ENCODE measurements at places on chromosomes 2 and 18.

- DNase-seq: no peak
These were observed 158.0 kb upstream of the KLHL14 start for GRCh38 chr18:32930695-32931301.

- DNase-seq: no peak
These were observed 218.0 kb downstream of the DLGAP1 start for GRCh38 chr18:4236940-4237663.

GRCh38 chr18:48968412-48969215, 17.8 kb upstream of the SMAD7 start:
- DNase-seq: no peak

- DNase-seq: no peak
These were observed 649.9 kb upstream of the FANCL start for GRCh38 chr2:58890865-58891525.

DNA sequence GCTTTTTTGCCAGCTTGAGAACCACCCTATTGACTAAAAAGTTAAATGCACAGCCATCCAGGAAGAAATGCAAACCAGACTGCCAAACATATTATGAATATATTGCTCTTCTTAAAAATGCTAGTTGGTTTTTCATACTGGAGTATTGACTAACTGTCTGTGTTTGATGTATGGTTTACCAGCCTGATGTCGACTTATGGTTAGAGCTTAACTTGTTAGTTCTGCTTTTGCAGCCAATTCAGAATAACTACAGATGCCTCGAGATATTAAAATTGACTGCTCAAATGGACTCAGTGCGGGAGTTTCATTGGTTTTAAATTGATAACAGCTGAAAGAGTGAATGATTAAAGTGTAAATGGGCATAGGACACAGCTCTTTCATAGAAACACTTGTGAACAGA, 369.8 kb downstream of the ARHGAP15 start:
- no peak for DNase-seq

- peak; percentile 74 for DNase-seq
These were observed 38.9 kb upstream of the LDLRAD4 start for GRCh38 chr18:13179566-13180113.

DNA sequence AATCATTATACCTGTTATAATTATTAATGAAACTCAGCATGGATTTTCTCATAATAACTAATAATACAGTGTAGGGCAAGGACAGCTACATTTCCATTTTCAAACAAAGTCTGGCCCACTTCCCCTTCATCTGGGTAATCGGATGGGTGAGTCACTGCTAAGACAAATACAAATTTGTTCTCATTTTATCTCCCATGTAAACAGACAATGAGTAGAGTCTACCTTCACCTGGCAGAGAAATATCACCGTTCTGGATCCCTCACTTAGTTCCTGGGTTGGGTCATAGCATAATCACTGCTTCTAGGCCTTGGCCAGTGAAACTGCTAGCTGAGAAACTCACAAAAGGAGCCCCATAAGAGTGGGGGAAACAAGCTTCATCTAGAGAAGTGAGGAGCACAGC, 9.2 kb downstream of the CNTNAP5 start:
- DNase-seq: no peak

GRCh38 chr2:29715655-29716054, 205.7 kb downstream of the ALK start:
- no peak for DNase-seq

DNA sequence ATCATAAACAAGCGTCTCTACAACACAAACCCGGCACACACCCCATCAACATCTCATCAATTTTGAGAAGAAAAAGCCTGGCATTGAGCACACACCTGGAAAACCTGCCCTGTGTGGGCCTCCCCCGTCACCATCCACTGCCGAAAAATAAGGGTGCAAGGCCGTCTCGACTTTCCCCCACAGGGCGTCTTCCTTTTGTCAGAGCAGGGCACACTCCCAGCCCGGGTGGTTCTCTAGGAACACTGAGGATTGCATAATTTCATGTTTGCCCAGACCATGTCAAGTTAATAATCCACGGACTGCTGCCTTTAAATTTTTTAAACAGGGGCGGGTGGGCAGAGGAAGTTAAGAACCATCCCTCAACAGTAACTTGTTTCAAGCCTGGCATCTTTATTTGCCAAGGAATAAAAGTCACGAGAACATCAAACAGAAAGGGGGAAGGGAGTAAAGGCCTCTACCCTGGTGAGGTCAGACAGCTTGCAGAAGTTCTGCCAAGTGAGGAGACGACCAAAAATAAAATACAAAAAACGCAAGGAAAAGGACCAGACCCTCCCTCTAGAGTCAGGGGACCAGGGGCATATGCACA, 2.1 kb downstream of the TFCP2L1 start:
- peak; percentile 74 for DNase-seq

GRCh38 chr2:73020657-73021370, 50.7 kb downstream of the SFXN5 start:
- no peak for DNase-seq

DNA sequence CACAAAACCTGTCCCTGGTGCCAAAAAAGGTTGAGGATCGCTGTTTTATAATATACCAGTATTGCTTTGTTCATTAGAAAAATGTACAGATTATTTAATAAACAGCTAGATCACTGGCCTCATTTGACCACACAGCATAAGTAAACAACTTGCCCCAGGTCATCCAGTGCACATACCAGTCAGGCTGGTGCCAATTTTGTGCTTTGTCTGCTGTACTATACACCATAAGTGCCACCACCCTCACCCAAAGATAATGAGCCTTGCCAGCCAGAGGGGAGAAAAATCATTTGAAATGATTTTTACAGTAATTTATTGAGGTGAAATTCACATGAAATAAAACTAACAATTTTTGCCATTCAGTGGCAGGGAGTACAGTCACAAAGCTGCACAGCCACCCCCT, 202.2 kb upstream of the TWIST2 start:
- no peak for DNase-seq

DNA sequence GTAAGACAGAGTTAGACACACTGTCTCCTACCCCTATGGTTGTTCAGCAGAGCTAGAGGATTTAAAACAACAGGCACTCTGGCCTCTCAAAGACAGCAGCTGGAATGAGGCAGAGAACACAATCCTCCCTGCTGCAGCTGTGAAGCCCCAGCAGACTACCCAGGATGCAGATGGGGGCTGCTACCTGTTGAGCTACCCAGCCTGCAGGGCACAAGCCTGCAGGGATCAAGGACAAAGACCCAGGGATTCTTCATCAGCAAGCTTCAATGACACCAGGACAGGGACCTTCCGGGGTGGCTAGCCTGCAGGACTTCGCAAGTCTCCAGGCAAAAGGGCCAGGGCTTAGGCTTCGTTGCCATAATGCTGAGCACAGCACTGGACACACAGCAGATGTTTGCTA, 27.2 kb downstream of the GALNT14 start:
- no peak for DNase-seq

- no peak for DNase-seq
These were observed 17.3 kb downstream of the PDCD1 start for GRCh38 chr2:241841181-241842066.

DNA sequence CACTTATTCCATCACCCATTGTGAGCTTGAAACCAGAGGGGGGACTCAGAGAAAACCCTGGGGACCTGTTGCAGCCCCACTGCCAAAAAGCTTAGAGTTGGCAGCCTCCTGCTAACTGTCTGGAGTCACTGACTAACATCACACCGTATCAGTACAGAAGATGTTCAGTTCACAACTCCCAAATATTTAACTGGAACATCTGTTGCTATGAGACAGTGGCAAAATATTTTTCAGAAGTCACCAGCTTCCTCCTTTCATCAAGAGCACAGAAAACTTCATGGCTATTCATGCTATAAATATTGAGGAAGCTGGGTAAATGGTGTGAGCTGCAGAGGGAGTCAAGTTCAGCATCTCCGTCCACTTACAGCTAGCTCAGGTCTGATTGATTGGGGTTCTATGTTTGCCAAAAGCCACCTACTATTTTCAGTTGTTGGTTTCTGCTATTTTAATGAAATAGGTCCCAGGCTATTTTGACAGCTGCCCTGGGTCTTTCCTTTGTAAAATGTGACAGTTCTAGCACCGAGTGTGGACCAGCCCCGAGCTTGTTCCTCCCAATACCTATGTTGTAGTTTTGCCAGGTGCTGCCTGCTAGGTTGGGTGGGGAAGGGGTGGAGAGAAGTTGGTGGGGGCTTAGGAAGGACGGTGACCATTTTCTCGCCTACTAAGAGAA, 9.8 kb downstream of the TUBB6 start:
- no peak for DNase-seq

- DNase-seq: no peak
These were observed 53.0 kb downstream of the TRIP12 start for GRCh38 chr2:229868794-229869193.

DNA sequence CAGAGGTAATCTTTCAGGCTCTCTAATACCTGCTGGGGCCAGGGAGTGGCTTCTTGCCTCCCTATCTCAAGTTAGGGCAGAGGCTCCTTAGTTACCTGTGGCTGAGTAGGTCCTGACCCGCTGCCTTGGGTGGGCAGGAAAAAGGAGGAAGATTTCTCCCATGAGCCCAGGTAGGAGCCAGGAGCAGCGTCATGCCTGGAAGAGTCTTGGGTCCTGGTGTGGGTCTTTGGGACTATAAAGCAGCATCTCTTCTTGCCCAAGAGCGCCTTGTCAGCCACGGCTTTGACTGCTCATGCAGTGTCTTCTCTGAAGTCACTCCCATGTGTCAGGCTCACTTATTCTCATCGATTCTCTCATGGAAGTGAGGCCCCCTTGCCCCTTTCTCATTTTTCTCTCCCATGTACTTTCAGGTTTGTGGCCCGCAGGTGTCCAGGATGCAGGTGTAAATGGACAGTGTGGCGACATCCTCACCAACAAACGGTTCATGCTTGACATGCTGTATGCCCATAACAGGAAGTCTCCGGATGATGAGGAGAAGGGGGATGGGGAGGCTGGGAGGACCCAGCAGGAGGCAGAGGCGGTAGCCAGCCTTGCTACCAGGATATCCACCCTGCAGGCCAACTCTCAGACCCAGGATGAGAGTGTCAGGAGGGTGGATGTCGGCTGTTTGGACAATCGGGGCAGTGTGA, 111.2 kb downstream of the TPGS2 start:
- no peak for DNase-seq

DNA sequence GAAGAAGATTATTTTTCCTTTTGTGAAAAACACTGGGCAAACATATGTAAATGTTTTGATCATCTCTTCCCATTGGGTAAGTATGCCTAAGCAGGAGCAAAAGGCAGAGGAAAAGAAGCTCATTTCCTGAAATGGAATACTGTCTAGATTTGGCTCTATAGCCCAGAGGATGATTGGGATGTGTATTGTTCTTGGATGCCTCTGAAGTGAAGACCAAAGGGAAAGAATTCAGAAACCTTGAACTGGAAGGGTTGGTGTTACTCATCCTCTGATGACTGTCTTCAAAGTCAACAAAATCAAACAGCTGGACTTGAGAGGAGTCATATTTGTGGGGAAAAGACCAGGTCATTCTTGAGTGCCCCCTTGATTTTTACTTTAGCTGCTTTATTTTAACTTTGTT, 112.6 kb upstream of the NT5C1B start:
- DNase-seq: no peak

GRCh38 chr18:46262856-46263255, 158.7 kb downstream of the HAUS1 start:
- no peak for DNase-seq

- no peak for DNase-seq
These were observed 49.7 kb downstream of the RASGRP3 start for GRCh38 chr2:33526132-33526531.

GRCh38 chr2:200850512-200851256, 13.8 kb downstream of the CLK1 start:
- no peak for DNase-seq

DNA sequence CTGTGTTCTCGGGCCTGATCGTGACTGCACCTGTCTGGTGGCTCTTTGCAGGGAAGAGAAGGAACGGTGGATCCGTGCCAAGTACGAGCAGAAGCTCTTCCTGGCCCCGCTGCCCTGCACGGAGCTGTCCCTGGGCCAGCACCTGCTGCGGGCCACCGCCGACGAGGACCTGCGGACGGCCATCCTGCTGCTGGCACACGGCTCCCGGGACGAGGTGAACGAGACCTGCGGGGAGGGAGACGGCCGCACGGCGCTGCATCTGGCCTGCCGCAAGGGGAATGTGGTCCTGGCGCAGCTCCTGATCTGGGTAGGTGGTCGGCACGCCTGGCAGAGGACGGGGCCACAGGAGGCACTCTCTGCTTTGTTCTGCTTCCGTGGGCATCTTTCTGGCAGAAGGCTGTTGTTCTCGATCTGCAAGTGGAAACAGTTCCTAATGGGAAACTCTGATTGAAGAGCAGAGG, 48.0 kb downstream of the GBX2 start:
- no peak for DNase-seq

- no peak for DNase-seq
These were observed 45.8 kb downstream of the LDLRAD4 start for GRCh38 chr18:13264091-13265007.

DNA sequence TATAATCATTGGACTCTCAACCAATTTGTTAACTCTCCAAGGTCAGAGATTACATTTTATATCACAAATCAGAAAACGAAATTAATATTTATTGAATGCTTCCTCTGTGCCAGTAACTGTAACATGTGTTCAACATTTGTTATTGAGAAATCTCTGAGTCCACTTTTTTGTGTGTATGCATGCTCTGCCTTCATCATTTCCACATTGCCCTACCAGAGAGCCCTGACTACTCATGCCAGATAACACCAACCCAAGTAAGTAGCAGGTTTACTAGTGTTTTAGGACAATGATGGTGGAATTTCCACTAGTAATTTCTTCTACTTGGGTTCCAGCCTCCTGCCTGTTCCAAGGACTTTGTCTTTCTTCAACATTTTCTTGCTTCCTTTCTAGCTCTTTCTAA, 14.2 kb upstream of the FAP start:
- no peak for DNase-seq

DNA sequence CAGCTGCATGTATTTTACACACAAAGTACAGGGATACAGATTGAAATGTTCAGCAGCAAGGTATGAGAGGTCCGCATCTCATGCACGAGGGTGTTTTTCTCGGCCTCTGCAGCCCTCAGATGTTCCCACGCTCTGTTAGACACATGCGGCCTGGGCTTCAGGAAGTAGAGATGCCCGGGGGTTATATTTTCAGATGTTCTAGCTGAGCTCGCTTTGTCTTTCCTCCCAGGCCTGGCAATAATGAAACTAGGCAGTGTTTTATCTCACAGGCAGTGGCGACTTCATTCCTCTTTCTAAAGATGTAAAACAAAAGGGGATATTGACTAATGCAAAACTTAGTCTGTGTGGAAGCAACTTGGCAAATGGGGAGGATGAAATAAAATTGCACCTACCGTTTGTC, 190.7 kb downstream of the GBX2 start:
- DNase-seq: no peak

DNA sequence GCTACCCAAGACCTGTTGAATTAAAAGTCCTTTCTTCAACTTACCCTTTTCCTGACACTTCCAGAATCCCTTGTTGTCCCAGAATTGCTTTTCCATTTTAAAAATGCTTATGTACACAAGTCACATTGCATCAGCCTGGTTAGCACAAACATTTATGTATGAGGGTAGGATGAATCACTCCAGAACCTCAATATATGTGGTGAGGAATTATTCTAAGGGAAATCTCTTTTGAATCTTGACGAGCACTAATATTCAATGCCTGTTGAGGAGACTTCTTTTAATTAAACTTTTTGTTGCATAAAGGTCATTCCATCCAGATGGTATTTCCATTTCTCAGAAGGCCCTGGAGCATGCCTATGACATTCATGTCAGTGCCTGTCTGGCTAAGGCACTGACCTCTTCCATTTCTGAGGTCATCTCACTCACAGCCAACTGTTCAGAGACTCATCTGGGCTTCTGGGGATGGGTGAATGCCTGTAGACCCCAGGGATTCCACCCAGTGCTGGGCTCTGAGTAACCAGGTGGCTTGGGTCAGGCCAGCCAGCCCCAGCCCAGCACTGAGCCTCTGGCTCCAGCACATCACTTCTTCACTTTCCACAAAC, 28.2 kb downstream of the ACMSD start:
- DNase-seq: no peak

GRCh38 chr2:88691339-88692183, at the start of gene RPIA:
Gene RPIA (plus strand): TSS chr2:88691673. CDS start chr2:88691699, 26 bp downstream.
- peak; percentile 100 for DNase-seq
